A172 (cell line): ENCODE measurements at places on chromosomes 2 and 18. TPM values are rescaled to one million over a fixed set of nuclear protein-coding genes. Genes with fewer than 3 reads are reported as not detected.
A peak's percentile ranks its signal among the peaks of the same experiment; 100 is the strongest.

DNA sequence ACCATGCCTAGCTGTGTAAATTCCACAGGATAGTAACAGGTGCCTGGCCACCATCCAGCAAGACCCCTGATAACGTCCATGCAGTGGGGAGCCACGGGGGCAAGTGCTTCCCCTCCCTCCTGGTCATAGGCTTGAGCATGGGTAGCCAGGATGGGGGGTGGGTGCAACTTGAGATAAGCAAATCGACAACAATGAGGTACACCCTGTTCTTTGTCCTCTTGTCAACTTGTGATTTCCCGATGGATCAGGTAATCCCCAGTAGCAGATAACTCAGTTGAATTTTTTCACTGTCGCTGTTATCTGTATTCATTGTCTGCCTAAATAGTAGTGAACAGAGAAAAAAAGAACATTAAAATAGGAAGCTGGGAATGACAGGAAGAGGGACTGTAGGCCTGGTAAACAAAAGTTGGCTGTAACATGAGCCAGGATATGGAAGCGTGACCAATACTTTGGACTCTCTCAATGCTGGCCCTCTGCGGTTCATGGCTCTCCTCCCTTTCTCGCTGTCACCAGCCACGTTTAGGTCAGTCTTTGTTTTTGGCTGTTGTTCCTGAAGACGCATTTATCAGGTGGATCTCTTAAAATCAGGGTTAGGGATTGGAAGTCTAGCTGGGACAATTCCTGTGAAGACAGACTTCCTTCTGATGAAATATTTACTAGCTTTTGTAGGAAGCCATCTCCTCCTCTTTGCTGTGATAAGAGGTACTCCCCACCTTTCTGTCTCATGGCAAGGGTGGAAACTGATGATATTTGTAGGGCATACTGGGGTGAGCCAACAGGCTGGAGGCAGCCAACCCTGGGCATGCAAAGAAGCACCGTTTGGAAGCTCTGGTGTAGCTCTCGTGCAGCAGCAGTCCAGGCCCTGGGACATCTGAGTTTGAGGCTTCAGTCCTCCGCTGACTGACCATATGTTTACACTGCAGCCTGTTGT, 42.4 kb downstream of the TCF7L1 start:
- DNase-seq: peak; percentile 65

GRCh38 chr2:172962824-172963223, 112.8 kb upstream of the MAP3K20 start:
- peak; percentile 74 for DNase-seq

NYAP2 gene
- total RNA-seq: not detected in 2 replicates

DNA sequence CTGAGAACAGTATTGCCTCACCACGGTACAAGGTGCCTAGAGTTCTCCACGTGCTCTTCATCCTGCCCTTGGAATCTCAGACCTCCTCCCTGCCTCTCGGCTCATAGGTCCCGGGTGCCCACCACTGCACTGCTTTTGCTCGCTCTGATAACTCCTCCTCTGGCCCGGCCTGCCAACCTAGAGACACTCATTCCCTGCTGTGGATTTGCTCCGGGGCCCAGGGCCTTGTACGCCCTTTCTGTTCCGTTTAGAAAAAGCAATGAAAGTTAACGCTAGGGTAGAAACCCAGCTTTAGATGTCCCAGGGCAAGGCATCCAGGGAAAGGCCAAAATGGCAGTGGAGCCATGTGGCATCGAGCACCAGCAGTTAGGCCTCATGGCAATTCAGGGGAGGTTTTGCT, 253.9 kb downstream of the VAPA start:
- no peak for DNase-seq

GRCh38 chr2:120564213-120565094, 171.2 kb upstream of the GLI2 start:
- DNase-seq: no peak

LOXHD1 gene
- not detected in 2 replicates for total RNA-seq

GRCh38 chr2:151361674-151362370, 4.4 kb downstream of the TNFAIP6 start:
- no peak for DNase-seq

NEU2 gene
- total RNA-seq: not detected in 2 replicates

GRCh38 chr2:128577141-128577930, 258.7 kb upstream of the HS6ST1 start:
- DNase-seq: no peak

TIMM21 gene
- 39.6 and 39.7 TPM in 2 replicates for total RNA-seq
